ENCODE measurements at places on chromosomes 12 and 14.

- DNase-seq, result no peak
Observed at GRCh38 chr12:120825337-120825736, 78.8 kb downstream of the SPPL3 start.

- no peak for DNase-seq
Observed at GRCh38 chr12:96219700-96220206, 25.6 kb downstream of the ELK3 start.

DNA sequence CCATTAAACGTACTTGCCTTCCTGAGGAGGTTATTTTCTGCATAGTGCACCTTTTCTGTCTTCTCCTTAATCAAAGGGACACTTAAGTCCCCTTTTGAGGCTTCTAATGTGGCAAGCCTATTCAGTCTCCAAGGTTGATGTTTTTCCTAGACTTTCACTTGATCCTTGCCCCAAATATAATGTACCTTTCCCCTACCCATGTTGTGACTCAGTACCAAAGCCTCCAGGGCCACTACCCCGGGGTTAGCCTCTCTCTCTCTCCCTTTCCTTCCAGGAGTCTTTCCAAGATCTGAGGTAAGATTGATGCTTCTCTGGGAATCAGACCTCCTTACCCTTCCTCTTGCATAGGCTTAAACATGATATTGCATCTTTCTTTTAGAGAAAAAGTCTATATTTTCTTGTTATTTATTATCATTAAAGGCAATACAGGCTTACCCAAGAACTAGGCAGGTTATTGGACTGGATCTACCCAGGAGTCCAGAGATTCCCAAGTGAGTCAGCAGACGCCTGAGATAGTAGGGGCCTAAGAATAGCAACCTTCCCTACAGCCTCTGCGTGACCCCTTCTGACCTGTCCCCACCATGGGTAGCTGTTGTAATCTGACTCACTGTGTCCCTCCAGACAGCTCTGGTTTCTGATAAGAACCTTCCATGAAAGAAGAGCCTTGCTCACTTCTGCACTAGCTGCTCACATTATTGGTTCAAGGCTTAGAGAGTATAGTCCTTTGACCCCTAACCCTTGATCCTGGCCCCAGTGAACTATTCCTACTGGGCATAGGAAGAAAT is 172.9 kb downstream of the ZFP36L1 start:
- DNase-seq, result no peak

DNA sequence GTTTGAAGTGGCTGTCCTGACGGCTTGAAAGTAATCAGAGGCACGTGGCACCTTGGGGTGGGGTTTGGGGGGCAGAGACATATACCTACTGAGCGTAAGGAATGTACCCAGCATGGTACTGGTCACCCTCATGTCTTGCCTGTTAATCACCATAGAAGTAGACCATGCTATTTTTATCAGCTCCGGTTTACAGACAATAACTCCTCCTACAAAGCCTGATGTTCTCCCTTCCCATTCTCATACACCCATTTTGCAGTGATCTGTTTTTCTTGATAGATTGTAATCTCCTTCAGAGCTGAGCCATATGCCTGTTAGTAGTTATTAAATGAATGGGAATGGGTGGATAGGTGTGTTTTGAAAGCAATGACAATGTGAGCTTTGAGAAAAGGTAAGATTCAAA is 10.5 kb downstream of the EVL start:
- no peak for DNase-seq

DNA sequence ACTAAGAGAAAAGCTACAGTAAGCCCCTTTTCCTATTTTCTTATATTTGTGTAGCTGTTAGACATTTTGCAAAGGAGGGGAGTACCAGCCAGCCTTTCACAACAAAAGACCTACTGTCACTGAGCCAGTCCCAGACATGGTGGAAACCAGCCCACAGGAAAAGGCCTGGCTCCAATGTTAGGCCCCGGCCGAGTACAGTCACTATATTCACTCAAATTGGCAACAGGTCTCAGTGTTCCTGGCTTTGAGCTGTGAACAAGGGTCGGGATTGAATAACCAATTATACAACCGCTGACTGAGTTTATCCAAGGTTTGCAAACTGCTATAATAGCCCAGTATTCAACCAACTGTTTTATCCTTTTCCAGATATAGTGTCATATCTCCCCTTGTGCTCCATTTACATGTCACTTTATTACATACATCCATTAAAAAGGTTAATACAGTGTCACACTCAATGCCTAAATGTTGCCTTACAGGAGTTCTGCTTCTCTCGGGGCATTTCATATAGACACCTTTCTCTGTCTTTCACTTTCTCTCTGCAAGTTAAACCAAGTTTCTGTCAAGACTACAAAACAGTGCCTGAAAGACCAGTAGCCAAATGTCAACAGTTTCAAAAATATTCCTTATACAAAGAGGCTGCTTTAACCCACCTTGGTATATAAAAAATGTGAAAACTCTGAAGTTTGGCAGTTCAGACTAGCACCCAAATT is 178.1 kb downstream of the SOX5 start:
- no peak for DNase-seq
